Renal pelvis (tissue), 12 donors: ENCODE measurements at places on chromosomes 13 and 19.

- no peak for DNase-seq
These were observed 9.6 kb upstream of the PRKD2 start for GRCh38 chr19:46726551-46726950.

- DNase-seq: no peak
These were observed 183.0 kb downstream of the RFC3 start for GRCh38 chr13:34000955-34001354.

GRCh38 chr19:48899781-48900476 is at the start of gene NUCB1:
TSS of gene NUCB1 (plus strand) at chr19:48900312. CDS start at chr19:48900797, 485 bp downstream.
- peak; percentile 99 for DNase-seq

GRCh38 chr13:85009447-85009846 is 789.8 kb downstream of the SLITRK6 start:
- DNase-seq: no peak
